ENCODE measurements at places on chromosomes 16 and 17.

DNA sequence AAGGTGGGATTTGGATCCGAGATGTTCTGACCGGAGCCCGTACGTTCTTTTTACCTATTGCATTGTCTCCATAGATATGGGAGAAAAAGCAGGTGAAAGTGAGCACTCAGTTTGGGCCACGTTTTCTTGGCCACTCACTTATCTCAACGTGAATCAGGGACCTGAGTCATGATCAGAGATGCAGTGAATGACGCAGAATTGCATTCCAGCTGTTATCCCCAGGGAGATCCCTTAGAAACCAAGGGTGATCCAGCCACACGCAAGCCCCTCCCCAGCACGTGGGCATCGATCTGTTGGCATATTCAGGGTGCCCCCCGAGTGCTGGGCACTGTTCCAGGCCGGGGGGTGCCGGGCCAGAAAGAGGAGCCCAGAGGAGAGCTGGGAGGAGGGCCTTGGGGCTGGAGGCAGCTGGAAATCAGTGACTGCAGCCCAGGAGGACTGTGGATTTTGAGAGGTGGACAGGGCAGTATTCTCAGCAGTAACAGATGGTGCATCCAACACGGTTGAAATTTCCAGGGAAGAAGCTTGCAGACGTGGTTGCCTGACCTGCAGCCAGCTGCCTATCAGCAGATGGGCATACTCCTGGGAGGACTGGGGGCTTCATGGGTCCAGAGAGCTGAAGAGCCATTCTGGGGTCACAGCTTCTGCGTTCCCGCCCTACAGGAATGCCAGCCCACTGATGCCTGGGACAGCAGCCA lies 87.2 kb upstream of the CACNG5 start:
- DNase-seq: no peak

GRCh38 chr17:7437369-7437863 lies 1.9 kb upstream of the FGF11 start:
- no peak for DNase-seq

DNA sequence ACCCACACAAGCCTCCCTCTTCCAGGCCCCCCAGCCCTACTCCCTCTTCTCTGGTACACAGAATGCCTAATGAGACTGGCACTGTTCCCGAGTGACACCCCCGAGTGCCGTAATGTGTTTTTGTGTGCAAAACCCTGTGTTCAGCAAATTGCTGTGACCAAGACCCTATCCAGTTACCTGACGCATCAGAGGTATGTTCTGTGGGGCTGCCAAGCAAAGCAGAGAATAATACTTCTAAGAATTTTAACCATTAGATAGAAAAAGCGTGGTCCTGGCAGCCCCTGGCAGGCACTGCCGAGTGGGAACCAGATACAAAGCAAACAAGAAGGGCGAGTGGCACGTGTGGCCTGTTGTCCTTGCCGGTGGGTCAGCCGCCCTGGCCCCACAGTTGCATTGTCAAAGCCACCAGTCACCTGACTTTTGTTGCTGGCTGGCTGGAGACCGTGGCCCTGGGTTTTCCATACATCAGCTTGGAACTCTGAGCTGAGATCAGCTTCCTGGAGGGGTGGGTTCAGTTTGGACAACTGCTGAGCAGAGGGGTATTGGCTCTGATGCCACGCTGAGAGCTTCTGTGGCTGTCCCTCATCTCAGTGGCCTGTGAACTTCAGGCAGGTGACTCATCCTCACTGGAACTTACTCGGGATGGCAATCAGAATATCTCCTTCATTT lies 69.1 kb upstream of the BRD7 start:
- no peak for DNase-seq

DNA sequence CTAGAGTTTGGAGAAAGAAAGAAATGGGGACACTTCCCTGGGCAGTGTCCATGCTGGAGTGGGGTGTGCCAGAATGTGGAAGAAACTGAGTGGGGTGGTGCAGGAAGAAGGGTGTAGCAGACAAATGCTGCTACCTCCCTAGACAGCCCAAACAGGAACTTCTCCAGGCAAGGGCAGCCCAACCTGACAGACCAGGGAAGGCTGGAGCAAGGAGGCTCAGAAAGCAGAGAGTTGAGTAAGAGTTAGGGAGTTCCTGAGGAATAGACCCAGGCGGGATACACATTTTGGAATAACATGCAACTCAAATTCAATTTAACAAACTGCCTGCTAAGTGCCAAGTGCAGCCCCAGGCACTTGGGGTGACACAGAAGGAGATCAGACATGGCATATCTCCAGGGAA lies 1.0 kb upstream of the MYO18A start:
- no peak for DNase-seq

- DNase-seq: no peak
Measured at GRCh38 chr16:1458336-1458976, 14.1 kb upstream of the CCDC154 start.

DNA sequence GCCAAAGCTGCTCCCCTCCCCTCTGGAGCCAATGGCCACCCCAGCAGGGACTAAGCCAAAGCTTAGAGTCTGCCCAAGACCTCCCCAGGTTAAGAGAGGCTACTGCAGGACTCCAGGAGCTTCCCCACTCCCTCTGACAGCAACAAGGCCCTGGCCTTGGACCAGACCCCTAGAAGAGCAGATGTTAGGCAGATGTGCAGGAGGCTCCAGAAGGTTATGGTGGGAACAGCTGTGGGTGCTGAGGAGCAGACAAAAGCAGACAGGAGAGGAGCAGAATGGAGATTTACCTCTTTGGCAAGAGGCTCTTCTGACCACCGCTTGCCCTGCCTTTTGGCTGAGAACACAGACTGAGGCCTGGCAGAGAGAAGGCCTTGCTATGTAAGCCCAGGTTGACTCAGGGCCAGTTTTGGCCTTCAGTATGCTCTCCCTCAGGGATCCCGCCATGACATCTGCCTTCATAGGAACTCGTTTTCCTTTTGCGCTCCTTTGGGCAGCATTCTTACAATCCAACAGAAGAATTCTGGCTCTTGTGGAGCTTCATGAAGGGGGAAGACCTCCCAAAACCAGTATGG lies 113.0 kb downstream of the RBFOX3 start:
- DNase-seq: no peak

DNA sequence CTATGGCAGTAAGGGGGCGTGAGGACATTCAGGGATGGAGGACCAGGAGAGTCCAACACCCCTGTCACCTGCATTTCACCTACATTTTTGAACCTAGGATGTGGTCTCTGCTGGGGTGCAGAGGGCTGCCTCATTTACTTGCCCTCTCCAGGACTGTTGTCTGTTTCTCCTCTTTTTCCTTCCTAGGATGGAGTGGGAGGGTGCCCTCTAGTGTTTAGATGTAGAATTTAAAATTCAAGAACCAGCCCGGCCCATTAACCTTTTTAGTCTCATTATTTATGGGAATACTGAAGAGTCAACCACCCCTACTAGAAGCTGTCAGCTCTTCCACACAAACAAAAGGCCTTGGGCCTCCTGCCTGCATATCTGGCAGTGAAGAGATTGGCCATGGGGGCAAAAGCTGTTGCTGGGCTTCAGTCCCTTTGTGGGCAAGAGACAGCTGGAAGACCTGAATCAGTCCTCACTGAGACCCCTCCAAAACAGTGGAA lies 2.5 kb upstream of the STARD3 start:
- DNase-seq: no peak

- no peak for DNase-seq
Measured at GRCh38 chr16:9311303-9311954, 220.0 kb downstream of the HAPSTR1 start.

GRCh38 chr17:79803997-79804855 lies 7.3 kb upstream of the CBX8 start:
- no peak for DNase-seq

DNA sequence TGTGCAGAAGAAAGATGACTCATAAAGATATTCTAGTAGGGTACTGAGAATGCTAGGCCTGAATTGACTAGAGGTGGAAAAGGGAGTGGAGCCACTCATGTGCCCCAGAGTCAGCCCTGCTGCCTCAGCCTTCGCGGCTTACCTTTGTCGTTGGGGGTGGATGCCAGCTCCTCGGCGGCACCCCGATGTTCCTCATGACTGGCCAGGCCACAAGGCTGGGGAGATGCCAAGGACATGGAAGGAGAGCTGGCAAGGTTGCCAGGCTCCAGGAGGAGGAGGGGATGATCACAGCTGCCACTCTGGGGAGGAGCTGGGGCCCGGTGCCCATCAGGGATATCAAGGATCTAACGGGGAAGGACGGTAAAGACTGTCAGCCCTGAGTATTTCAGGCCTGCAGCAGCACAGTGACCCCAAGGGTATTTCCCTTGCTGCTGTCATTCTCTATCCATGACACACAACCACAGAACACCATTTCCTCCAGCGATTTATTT lies 9.7 kb upstream of the SLC35B1 start:
- no peak for DNase-seq

DNA sequence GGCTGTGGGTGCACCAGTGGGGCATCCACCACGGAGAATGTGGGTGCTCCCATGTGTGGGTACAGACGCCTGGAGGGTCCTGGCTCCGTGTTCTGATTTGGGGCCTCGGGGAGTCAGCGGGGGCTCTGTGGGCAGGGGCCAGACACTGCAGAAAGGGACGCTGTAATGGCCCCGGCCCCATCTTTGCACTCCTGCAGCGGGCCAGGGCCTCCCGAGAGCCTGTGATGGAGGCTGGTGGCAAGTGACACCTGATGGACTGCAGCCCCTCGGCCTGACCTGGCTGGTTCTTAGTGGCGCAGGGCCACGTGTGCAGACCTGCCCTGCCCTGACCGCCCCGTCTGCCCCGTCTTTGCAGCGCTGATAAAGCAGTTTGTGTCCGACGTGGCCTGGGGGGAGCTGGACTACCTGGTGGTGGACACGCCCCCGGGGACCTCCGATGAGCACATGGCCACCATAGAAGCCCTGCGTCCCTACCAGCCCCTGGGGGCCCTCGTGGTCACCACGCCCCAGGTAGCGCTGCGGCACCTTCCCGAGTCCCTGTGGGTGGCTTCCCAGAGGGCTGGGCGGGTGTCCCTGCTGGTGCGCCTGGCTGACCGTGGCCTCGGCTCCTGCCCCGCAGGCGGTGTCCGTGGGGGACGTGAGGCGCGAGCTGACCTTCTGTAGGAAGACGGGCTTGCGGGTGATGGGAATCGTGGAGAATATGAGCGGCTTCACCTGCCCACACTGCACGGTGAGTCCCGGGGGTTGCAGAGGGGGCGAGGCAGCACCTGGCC lies 4.7 kb downstream of the NUBP2 start:
- no peak for DNase-seq

DNA sequence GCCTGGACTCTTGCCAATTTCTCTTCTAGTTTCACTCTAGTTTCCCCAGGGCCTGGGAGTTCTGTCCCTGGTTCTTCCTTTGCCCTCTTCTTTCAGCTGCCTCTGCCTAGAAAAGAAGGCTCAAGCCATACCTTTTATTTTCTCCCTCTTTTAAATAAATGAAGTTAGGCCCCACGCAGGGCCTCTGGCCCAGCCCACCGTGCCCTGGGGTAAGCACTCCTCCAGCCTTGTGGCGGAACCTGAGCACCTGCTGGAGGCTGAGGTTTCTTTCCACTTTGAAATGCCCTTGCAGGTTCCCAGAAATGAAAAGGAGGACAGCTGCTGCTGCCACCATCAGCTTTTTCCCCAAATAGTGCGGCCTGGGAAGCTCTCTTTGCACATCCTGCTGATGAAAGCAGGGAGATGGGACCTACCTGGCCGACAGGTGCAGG lies 139.4 kb downstream of the CCDC182 start:
- no peak for DNase-seq

DNA sequence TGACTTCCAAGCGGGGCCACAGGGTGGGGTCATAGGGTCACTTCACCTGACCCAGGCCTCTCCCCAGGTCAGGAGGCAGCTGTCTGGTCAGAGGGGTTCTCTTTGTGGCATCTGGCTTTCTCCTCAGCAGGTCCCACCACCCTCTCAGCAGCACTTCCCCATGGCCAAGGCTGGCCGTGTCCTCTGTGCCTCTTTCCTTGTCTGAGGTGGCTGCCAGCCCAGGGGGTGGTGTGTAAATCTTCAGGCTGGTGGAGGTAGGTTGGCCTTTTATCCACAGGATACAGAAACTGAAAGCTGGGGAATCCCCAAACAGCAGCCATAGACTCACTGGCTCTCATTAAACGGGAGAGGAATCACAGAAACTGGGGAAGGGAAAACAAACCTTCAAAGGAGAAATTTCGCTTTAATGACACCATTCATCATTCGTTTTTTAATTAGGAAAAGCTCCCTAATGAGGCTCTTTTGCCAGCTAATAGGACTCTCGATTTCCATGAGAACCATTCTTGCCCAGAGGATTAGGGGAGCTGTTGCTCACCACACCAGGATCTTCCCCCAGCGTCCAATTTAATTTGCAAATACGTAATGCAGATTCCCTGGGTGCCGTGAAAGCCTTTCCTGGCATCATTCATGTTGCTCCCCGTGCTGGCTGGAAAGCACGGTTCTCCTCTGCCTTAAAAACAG lies 18.0 kb downstream of the C17orf75 start:
- DNase-seq: no peak

DNA sequence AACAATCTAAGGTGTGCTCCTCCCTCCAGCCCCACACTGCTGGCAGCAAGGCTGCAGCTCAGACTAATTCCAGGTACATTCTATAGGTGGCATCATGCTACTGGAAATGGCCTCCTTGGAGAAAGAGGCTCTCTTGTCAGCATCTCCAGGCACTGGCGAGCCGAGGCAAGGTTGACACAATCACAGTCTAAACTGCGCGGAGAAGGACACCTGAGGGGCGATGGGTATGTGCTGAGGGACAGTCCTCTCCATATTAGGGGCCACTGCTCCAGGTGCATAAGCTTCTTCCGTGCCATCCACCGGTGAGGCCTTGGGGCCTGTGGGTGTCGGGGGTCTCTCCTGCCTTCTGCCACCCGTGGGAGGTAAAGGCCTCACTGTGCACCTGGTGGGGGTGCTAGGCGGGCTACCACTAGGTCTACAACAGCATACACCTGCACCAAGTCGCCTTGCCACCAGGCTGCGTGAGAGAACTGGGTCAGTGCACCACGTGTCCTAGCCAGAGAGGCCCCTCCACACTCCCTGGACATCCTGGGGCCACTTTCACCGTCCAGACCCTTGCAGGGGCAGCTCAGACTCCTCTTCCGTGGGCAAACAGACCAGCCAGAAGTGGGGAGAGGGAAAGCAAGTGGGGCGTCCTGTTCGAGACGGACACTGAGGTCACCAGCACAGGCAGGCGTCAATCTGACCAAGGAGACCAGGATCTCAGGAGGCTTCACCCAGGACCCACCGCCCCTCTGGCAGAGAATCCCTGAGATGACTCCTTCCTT lies 12.1 kb upstream of the CBX8 start:
- no peak for DNase-seq

GRCh38 chr17:76531486-76532038 lies 5.9 kb downstream of the CYGB start:
- DNase-seq: no peak

All from stimulated activated CD4-positive, alpha-beta T cell treated with anti-CD3 and anti-CD28 coated beads, Interleukin-1b, Interleukin-23, amount 100 ng/mL, for 1 hour (primary cell).